SK-N-SH (cell line): ENCODE measurements at places on chromosomes 16 and 17. TPM values are rescaled to one million over a fixed set of nuclear protein-coding genes. Genes with fewer than 3 reads are reported as not detected.

The KRTAP4-6 gene
- polyA plus RNA-seq = not detected in 2 replicates

The SLFN12 gene
- polyA plus RNA-seq = 5.6 and 8.0 TPM in 2 replicates

The MEFV gene
- 0.02 TPM in 1 of 2 replicates, not detected in the other for polyA plus RNA-seq

The REXO5 gene
- polyA plus RNA-seq = 3.8 and 5.2 TPM in 2 replicates

The SLC35G6 gene
- polyA plus RNA-seq = not detected in 2 replicates

The ABCA10 gene
- polyA plus RNA-seq = 0.07 and 0.11 TPM in 2 replicates

The TUBG1 gene
- 72.4 and 145 TPM in 2 replicates for polyA plus RNA-seq

The SEZ6L2 gene
- polyA plus RNA-seq = 26.6 and 59.8 TPM in 2 replicates

The RNF112 gene
- polyA plus RNA-seq = 22.6 and 26.9 TPM in 2 replicates

The TNFRSF17 gene
- 0.08 TPM in 1 of 2 replicates, not detected in the other for polyA plus RNA-seq

The NPIPB13 gene
- 1.9 and 5.3 TPM in 2 replicates for polyA plus RNA-seq

The IRF8 gene
- polyA plus RNA-seq = not detected in 2 replicates

The CES3 gene
- 1.4 and 1.8 TPM in 2 replicates for polyA plus RNA-seq

The POLDIP2 gene
- 96.1 and 98.1 TPM in 2 replicates for polyA plus RNA-seq

The MEIOB gene
- polyA plus RNA-seq = 0.05 TPM in 1 of 2 replicates, not detected in the other

The MSRB1 gene
- polyA plus RNA-seq = 30.1 and 31.4 TPM in 2 replicates

The NPLOC4 gene
- polyA plus RNA-seq = 88.6 and 105 TPM in 2 replicates

The CNTD1 gene
- polyA plus RNA-seq = 0.26 TPM in 1 of 2 replicates, not detected in the other

The SMTNL2 gene
- not detected in 2 replicates for polyA plus RNA-seq

The GAS2L2 gene
- 0.02 TPM in 1 of 2 replicates, not detected in the other for polyA plus RNA-seq

The C17orf78 gene
- not detected in 2 replicates for polyA plus RNA-seq

The LPCAT2 gene
- 9.1 and 14.5 TPM in 2 replicates for polyA plus RNA-seq

The ARL5C gene
- not detected in 2 replicates for polyA plus RNA-seq

The KRTAP4-3 gene
- polyA plus RNA-seq = not detected in 2 replicates

The SMCR8 gene
- polyA plus RNA-seq = 5.6 and 6.2 TPM in 2 replicates
